ENCODE measurements at places on chromosomes 11 and 22.

GRCh38 chr22:16975155-16975885 is 32.7 kb downstream of the GAB4 start:
- ATAC-seq, result no peak

DNA sequence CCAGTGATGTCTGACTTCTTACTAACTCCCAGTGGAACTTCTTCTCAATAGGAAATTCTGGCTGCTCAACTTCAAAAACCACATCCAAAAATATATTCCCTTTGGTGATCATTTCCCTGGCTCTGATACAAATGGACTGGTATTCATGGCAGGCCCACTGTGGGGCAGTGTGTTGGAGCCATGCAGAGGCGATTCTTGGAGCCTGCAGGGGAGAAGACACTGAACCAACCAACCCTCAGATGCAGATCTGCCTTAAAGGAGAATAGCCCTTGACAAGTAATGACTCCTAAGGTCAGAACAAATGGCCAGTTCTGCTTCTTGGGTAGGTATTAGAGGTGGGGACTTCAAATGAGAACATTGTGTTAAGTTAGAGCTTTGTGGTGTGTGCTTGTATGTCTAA is 12.2 kb downstream of the OR4D9 start:
- ATAC-seq, result no peak

- peak; percentile 44 for ATAC-seq
These were observed 52.2 kb downstream of the ANO5 start for GRCh38 chr11:22244986-22245592.

- no peak for ATAC-seq
These were observed 50.6 kb upstream of the ACCSL start for GRCh38 chr11:43997022-43997660.

GRCh38 chr11:131253142-131253655 is 117.2 kb upstream of the NTM start:
- no peak for ATAC-seq

DNA sequence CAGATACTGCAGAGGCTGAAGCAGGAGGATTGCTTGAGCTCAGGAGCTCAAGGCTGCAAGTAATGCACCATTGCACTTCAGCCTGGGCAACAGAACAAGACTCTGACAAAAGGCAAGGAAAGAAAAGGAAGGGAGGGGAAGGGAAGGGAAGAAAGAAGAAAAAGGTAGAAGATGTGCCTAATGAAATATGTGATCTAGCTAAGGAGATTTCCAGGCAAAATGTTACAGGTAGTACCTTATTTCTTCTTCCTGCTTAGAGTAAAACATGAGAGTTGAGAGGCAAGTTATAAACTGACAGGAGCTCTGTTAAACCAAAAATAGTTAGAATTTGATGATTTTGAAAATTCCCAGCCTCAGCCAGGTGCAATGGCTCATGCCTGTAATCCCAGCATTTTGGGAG is 4.7 kb upstream of the PELI3 start:
- no peak for ATAC-seq

DNA sequence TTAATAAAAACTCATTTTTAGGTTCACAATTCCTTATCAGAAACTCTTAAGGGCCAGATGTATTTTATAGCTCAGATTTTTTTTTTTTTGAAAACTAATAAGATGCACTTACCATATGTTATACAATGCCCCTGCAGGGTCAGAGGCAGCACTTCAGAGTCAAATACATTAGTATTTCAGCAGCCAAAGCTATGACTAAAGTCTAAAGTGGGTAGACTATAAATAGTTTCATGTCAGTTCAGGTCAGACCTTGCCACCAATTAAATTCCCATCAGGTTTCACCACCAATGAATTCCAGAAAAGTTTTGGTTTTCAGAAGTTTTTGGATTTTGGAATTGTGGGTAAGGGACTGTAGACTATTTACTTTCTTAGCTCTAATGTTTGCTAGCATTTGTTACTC is 75.9 kb downstream of the FAM83F start:
- ATAC-seq, result peak; percentile 55

DNA sequence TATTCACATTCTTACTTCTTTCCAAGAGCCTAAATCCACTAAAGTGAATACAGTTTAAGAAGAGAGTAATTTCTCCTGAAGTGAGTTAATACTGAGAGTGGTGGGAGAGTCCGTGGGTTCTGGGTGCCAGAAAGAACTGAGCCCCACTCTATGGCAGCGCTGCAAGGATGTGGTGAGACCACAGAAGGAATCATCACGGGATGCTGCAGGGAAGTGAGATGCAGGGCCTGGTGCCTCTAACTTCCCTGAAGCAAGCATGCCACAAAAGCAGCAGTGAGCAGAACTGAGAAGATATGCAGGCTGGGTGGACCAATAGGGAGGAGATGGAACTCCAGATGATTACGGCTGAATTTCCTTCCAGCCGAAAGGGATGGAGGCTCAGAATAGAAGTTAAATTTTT is 5.0 kb upstream of the MMP12 start:
- ATAC-seq, result no peak

DNA sequence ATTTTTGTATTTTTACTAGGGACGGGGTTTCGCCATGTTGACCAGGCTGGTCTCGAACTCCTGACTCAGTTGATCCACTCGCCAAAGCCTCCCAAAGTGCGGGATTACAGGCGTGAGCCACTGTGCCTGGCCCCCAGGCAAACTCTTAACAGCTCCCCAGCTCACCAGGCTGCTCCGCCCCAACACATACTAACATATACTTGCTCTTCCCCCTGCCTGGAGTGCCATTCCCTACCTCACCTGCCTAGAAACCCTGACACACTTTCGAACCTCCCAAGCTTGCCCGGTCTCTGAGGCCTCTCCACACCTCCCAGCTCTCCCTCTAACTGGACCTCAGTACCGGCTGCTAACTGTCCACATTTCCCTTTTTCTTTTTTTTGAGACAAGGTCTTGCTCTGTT is 8.5 kb downstream of the MAP4K2 start:
- ATAC-seq, result no peak

DNA sequence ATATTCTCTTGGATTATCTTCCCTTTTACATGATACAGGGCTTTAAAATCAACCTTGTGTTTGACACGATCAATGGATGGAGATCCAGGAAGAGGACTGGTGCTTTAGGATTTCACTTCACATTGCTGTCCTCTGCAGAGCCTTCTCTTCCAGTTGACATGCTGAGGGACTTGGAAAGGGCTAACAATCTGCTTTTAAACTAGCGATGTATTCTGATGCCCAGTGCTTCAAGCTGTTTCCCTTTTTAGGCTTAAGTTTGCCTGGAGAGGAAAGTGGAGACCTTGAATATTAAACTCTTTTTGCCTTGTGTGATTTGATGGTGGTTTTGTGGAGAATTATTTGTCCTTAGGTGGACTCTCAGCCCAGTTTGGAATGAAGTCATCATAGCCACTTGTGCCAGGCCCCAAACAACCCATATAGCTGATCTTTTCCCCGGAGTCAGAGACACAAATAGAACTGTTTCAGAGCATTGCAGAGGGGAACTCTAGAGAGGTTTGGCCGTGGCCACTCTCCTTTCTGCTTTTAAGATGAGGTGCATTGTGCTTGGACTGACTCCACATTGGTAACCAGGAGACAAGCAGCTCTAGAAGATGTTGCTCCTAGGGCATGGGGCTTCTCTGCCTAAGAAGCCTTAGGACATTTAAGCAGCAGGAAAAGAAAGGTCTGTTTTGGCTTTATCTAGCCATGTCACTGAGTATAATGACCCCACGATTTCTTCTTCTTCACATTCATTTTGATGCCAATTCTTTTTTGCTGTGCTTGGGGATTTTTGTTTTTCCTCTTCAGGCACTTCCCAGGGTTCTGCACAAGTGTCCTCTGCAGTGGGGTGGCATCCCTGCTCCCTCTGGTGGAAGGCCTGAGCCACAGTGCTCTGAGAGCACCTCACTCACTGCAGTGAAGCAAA is 152.8 kb downstream of the NCAM1 start:
- ATAC-seq, result no peak

DNA sequence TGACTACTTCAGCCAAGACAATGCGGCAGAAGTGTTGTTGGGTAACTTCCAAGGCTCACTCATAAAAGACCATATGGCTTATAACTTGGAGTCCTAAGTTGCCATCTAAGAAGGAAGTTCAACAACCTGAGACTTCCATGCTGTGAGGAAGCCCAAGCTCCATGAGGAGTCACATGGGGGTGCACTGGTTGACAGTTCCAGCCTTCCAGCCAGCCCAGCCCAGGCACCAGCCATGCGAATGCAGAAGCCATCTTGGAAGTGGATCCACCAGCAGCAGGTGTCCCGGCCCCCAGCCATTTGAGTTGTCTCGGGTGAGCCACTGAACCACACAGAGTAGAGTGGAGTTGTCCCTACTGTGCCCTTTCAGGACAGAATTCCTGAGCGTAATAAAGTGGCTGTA is 32.8 kb upstream of the WNT7B start:
- ATAC-seq, result no peak

DNA sequence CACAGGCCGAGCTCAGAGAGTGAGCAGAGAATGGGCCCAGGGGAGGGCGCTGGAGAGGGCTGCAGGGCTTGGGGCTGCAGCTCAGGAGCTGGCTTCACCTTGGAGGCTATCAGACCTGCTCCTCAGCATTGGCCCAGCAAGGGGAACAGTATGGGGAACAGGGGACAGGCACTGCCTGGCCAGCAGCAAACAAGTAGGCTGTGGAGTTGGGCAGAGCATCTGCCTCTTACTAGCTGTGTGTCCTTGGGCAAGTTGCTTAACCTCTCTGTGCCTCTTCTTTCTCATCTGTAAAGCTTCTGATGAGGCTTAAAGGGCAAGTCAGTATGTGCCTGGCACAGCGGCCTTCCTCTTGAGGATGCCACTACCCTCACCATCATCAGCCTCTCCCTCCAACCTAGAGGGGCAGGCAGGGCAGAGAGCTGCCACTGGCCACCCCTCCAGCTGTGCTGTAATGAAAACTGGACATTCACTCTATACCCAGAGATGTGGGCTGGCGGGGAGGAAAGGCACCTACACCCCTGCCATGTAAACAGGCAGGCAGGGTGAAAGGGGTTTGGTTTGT is 7.5 kb upstream of the CDKN1C start:
- peak; percentile 50 for ATAC-seq

- ATAC-seq, result no peak
These were observed 61.6 kb downstream of the SYTL2 start for GRCh38 chr11:85749287-85749834.

GRCh38 chr11:15227011-15227410 is 112.3 kb downstream of the INSC start:
- no peak for ATAC-seq

DNA sequence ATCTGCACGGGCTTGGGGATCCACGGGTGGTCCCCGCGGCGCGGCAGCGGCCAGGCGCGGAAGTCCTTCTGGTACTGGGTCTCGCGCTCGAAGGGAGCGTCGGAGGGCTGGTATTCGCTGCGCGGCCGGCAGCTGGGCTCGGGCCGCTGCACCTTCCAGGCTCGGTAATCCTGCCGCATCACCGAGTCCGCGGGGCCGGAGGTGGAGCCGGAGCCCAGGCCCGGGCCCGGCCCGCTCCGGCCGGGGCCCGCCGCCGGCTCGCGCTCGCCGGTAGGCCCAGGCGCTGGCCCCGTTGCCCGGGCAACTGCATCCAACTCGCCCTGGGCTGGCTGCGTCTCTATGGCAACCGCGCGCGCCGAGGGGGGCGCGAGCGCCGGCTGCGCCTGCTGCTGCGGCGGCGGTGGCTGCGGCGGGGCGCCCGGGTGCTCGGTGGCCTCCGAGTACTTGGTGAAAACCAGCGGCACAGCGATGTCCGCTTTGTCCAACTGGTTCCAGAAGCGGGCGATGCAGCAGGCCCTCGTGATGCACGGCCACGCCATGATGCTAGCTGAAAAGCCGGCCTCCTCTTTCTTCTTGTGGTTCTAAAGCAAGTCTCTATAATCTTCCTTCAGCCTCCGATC is 897 bp downstream of the MAP6 start:
- peak; percentile 25 for ATAC-seq

DNA sequence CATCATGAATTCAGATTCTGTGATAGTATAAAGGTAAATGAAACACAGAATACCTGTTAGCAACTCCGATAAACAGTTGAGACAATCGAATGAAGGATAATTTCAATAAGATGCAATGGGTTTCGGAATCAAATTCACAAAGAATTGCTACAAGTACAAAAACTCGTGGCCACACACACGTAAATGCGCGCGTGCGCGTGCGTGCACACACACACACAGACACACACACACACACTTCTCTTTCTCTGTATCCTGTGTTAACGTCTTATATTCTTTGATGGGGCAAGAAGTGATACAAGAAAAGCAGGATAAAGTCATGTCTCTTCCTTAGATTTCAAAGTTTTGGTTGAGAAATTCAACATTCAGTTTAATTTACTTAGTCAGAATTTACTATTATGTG is 57.2 kb downstream of the FOLH1 start:
- no peak for ATAC-seq

GRCh38 chr11:20097319-20098221 is 62.7 kb downstream of the DBX1 start:
- no peak for ATAC-seq

DNA sequence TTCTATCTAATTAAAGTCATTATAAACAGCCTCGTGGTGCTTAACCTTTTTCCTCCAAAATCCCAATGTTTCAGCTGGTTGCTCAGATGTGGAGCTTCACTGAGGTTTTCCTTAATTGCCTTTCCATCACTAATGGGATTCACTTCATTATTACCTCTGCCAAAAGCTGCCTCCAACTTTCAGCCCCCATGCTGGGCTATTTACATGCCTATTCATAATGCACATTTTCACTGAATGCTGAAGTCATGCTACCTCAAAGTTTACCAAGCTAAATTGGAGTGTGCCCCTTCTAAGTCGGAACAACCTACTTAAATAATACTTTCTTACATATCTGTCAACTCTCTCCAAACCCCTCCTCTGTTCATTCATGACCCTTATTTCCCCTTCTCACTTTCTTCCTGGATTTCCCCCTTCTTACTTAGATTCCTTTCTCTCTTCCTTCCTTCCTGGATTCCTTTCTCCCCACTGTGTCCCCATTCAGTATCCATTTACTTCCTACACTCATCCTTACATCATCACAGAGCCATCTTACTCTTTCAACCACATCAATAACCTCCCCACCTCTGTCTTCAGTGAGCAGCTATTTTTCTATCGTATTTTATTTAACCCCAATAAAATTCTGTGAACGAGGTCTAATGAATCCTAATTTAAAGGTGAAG is 887.3 kb upstream of the TENM4 start:
- no peak for ATAC-seq

GRCh38 chr11:63875506-63876065 is 36.7 kb downstream of the MARK2 start:
- ATAC-seq, result no peak

DNA sequence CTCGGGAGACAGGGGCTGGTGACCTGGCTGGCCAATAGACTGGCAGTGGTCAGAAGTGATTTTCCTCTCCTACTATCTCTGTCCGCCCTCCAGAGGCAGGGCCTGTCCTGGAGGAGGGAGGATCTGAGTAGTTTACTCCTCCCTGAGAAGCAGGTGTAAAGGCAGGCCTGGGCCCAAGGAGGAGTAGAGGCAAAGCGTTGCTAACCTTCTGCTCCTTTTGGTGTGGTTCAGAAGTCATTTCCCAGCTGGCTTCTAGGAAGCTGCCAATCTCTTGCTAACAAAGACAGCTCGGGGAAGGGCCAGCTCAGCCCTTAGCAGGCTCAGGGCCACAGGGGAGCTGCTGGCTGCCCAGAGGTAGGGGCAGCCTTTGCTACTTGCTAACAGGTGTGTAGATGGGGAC is 151.1 kb upstream of the NECTIN1 start:
- ATAC-seq, result no peak
